PC-3 (cell line): ENCODE measurements at places on chromosomes 11 and 22. TPM values are rescaled to one million over a fixed set of nuclear protein-coding genes. Genes with fewer than 3 reads are reported as not detected.
A peak's percentile ranks its signal among the peaks of the same experiment; 100 is the strongest.

- no peak overlapping the region for H3K27ac ChIP-seq
- H3K27me3 ChIP-seq = no peaks in the 10 kb centered on the region
- H3K36me3 ChIP-seq = no peaks in the 10 kb centered on the region
Measured at GRCh38 chr11:2752923-2753322, 53.1 kb upstream of the KCNQ1OT1 start.

- no peak for DNase-seq
- H3K4me1 ChIP-seq = no peaks in the 10 kb centered on the region
- H3K36me3 ChIP-seq = peaks cover 8% of the 10 kb centered on the region; the same call in 1 of the 2 replicates
- no peak overlapping the region for H3K4me3 ChIP-seq
- no peaks in the 10 kb centered on the region for H3K27me3 ChIP-seq
- no peak overlapping the region for H3K27ac ChIP-seq
Measured at GRCh38 chr11:64792482-64792881, 10.5 kb downstream of the MAP4K2 start.

DNA sequence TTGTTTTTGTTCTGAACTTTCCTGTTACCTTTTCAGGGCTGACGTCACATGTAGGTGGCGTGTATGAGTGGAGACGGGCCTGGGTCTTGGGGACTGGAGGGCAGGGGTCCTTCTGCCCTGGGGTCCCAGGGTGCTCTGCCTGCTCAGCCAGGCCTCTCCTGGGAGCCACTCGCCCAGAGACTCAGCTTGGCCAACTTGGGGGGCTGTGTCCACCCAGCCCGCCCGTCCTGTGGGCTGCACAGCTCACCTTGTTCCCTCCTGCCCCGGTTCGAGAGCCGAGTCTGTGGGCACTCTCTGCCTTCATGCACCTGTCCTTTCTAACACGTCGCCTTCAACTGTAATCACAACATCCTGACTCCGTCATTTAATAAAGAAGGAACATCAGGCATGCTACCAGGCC lies 3.5 kb upstream of the TSSC4 start:
- peaks cover 11% of the 10 kb centered on the region for H3K4me1 ChIP-seq
- peaks cover under 1% of the 10 kb centered on the region; the same call in 1 of the 2 replicates for H3K36me3 ChIP-seq
- H3K27me3 ChIP-seq = no peaks in the 10 kb centered on the region
- no peak for DNase-seq

Gene HEPHL1
- 3.3 and 4.4 TPM in 2 replicates for total RNA-seq

DNA sequence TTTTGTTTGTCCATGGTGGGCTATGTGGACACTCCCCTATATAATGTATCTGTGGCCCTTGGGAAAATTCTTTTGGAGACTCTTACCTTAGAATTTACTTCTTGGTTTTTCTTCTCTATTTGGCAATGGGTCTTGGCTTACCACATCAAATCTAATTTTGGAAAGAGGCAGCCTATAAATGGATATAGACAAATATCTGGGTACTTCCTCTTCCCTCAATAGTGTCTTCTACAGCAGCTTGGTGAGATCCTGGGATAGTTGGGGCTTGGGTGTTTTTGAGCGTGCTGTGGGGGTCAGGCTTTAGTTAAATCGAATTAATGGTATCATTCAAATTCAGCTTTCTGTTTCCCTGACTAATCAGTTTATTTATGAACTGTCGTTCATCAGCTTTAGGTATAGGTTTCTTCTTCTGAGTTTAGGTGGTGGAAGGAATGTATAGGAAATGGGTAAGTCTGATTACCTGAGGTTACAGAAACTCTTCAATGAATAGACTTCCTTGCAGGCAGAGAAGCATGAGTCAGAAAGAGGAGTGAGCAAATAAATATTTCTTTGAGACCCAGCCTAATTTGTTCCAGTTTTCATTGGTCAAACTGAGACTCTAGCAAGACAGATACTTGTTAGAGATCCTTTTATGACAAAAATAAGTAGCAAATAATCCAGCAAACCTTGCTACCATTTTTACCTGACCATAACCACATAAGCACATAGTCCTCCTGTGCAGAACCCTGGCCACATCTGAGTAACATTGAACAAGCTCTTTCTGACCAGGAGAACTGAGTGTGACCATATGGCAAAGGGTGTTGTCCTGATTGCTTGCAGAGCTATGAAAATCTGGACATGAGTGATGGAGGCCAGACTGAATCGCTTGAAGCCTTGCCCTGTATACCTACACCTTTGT lies 68.6 kb upstream of the SORL1-AS1 start:
- H3K4me1 ChIP-seq = peaks cover 21% of the 10 kb centered on the region
- H3K27ac ChIP-seq = peak overlapping the region; percentile 7; the same call in 1 of the 2 replicates
- H3K27me3 ChIP-seq = no peaks in the 10 kb centered on the region
- peak; percentile 73 for DNase-seq
- no peak overlapping the region for H3K4me3 ChIP-seq
- peaks cover 13% of the 10 kb centered on the region for H3K36me3 ChIP-seq

- H3K27ac ChIP-seq = no peak overlapping the region
- no peak overlapping the region for H3K4me3 ChIP-seq
- DNase-seq = no peak
- no peaks in the 10 kb centered on the region for H3K27me3 ChIP-seq
- H3K4me1 ChIP-seq = no peaks in the 10 kb centered on the region
Measured at GRCh38 chr11:15569305-15570025, 454.7 kb downstream of the INSC start.

- peak overlapping the region; percentile 37; the same call in 1 of the 2 replicates for H3K27ac ChIP-seq
- no peaks in the 10 kb centered on the region for H3K27me3 ChIP-seq
- no peaks in the 10 kb centered on the region for H3K36me3 ChIP-seq
- peak; percentile 78 for DNase-seq
- H3K4me1 ChIP-seq = peaks cover 20% of the 10 kb centered on the region
- no peak overlapping the region for H3K4me3 ChIP-seq
Measured at GRCh38 chr22:24486501-24486921, 8.6 kb upstream of the UPB1 start.

- H3K27me3 ChIP-seq = no peaks in the 10 kb centered on the region
- peaks cover 25% of the 10 kb centered on the region for H3K4me1 ChIP-seq
- peak; percentile 60 for DNase-seq
- H3K4me3 ChIP-seq = peak overlapping the region; percentile 80
- peak overlapping the region; percentile 68; the same call in 1 of the 2 replicates for H3K27ac ChIP-seq
Measured at GRCh38 chr22:25404928-25405816, 159.3 kb upstream of the GRK3 start.

GRCh38 chr11:65131417-65131776 lies 2.9 kb downstream of the SYVN1 start:
- H3K4me3 ChIP-seq = no peak overlapping the region
- peaks cover 43% of the 10 kb centered on the region; the same call in 1 of the 2 replicates for H3K36me3 ChIP-seq
- H3K4me1 ChIP-seq = peaks cover 16% of the 10 kb centered on the region
- H3K27ac ChIP-seq = no peak overlapping the region
- DNase-seq = no peak

GRCh38 chr22:29090039-29090438 lies 17.2 kb downstream of the KREMEN1 start:
- H3K27ac ChIP-seq = no peak overlapping the region
- DNase-seq = no peak
- no peaks in the 10 kb centered on the region for H3K4me1 ChIP-seq
- H3K4me3 ChIP-seq = no peak overlapping the region
- no peaks in the 10 kb centered on the region for H3K27me3 ChIP-seq
- H3K36me3 ChIP-seq = no peaks in the 10 kb centered on the region

Gene NAV2
- 10.4 and 14.9 TPM in 2 replicates for total RNA-seq

- no peaks in the 10 kb centered on the region for H3K36me3 ChIP-seq
- H3K4me1 ChIP-seq = peaks cover 44% of the 10 kb centered on the region
- H3K27me3 ChIP-seq = no peaks in the 10 kb centered on the region
- peak overlapping the region; percentile 78 for H3K27ac ChIP-seq
- peak overlapping the region; percentile 34; the same call in 1 of the 2 replicates for H3K4me3 ChIP-seq
- DNase-seq = peak; percentile 78
Measured at GRCh38 chr11:88402192-88402715, 64.7 kb upstream of the CTSC start.
